ENCODE measurements at places on chromosomes 2 and 18. TPM values are rescaled to one million over a fixed set of nuclear protein-coding genes. Genes with fewer than 3 reads are reported as not detected.

The C1QL2 gene
- 11.6 TPM for total RNA-seq

The ALPG gene
- total RNA-seq = not detected

The ACKR3 gene
- total RNA-seq = 75.6 TPM

The CYRIA gene
- total RNA-seq = 7.1 TPM

The SERPINB12 gene
- total RNA-seq = 0.32 TPM

DNA sequence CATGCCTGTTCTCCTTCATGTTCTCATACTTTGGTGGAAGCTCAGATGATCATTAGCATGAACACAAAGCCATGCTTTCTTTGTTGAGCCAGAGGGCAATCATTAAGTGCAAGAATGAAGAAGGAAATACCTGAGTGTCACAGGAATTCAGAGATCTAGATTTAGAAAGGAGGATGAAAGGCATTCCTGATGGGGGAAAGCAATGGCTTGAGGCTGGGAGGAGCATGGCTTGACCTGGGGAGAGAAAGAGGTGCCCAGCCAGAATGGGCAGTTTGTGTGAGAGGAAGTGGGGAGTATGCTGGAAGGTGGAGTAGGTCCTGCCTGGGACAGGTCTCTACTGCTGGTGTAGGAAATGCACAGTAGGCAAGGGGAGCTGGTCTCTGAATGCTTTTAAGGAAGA, 35.1 kb downstream of the SLC4A3 start:
- no peak for DNase-seq

GRCh38 chr2:69345434-69345833, 41.6 kb downstream of the GFPT1 start:
- DNase-seq = no peak

The TEKT4 gene
- total RNA-seq = not detected

DNA sequence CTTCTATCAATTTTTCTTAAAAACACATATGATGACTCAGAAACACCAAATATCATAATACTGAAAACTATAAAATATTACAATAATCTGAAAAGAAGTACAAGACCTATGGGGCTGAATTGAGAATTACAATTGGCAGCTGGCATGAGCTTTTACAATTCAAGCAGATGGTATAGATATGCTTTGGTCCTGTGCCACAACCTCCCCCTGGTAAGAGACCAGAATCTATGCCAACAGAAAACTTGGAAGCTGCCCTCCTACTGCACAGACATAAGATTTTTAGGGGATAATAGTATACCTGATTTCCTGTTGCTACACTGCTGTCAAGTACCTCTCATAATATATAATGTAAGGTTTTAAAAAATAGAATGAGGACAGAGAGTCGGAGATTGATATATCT, 46.8 kb upstream of the CDH7 start:
- DNase-seq = no peak

The MDH1B gene
- total RNA-seq = not detected
